Anterior cingulate cortex (tissue), 58 donors: ENCODE measurements at places on chromosomes 7 and 10.

DNA sequence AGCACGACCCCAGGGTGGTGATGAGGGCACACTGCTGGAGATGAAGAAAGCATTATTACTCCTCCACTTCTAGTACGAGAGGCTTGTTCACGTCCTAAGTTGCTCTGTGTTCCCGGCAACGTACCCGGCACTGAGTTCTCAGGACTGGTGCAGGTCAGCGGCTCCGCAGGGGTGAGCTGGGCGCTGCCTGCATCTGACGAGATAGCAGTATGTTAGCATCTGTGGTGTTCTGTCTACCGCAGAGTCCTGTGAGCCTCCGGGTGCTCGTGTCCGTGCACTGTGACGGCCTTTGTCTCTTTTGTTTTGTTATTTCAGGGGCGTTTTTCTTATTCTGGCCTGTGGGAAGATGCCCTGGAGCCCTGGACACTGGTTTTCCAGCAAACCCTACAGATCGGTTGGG lies 507.8 kb downstream of the DNAJB6 start:
- no peak for DNase-seq

GRCh38 chr7:27962273-27962672 lies 218.3 kb downstream of the JAZF1 start:
- no peak for DNase-seq

DNA sequence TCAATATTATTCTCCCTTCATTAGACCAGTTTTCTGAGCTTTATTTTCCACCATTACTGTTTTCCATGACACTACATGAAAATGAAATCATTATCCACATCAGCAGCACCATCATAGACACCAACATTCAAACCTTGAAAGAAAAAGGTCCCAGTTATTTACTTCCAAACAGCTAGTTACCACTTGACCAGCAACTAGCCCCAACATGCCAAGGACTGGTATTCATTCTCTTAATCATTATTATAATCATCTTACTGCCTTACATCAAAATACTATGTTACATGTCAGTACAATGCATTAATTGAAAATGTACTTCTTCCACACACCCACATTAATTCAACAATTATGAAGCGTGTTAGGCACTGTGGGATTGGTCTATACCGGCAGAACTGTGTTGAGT lies 199.4 kb downstream of the TSPAN12 start:
- DNase-seq, result no peak

DNA sequence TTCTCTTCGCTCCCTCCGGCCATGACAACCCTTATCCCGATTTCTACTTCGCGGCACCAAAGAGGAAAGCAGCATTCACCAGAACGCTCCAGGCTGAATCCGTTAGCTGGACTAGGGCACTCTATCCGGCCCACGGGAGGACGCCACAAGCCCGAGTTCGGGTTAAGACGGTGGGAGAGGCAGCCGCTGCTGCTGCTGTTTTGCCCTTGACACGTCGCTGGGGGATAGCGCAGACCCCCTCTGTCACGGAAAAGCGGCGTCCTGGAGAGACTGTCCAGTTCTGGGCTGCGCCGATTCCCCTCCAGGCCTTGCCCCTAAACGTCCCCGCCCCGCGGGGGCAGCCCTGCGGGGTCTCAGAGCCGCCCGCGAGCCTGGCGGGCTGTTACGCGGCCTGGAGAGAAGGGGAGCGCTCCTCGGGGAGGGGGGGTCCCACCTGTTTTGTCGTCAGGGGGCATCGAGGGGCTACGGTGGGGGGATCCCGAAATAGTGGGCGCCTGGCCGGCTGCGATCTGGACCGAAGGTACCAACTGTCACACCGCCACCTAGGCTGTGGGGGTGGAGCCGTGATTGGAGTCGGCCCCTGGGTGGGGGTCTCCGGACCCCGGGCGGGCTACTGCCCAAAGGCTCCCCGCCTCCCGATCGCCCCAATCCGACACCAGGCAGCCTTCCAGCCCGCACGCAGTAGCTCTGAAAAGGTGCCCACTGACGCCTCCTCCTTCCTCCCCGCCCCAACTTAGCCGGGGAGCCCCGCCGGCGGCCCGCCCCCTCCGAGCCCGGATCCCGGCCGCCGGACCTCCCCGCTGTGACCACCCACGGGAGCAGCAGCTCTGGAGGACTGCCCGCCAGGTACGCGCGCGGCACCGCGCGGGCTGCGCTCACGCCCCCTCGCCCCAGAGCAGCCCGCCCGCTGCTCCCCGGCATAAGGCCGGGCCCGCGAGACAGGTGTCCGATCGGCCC lies 772 bp downstream of the SGMS1 start:
- no peak for DNase-seq

DNA sequence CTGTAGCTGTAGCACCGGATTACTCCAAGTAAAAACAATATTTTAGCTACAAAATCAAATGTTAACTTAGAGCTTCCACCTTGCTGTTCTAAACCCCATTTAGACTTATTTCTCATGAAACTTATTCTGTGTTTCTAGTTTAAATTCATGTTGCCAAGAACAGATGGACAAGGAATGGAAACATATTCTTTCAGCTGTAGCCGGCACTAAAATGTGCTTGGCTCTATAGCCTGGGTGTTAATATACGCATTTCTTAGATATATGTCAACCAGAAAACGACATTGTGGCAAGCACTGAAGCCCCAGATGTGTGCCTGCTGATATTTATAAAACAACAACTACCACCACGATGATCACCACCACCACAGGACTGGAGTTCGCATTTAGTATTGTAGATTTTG lies 190.3 kb upstream of the ETV1 start:
- DNase-seq, result no peak

DNA sequence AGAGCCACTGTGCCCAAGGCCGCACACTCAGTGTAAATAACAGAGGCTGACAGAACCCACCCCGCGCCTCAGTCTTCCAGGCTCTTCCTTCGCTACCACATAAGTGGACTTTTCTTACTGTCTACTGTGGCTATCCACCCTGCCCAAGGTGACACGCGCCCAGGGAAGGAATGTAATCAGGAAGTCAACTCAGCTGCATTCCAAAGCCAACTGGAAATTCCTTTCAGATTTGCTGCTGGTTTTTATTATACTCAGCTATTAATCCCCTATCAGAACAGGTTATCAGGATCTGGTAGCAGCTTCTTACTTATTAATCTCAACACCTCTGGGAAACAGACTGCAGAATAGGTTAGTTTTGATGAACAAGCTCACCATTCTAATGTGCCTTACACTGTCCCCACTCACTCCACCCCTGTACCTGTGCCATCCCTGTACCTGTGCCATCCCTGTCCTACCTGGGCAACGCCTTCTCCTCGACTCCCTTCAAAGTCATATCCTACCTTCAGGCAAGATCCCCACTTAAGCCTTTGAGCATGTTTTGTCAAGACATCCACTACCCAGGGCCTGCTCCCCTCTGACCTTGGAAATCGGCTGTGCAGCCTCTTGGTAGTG lies 90.7 kb downstream of the NHLRC2 start:
- DNase-seq, result no peak

GRCh38 chr10:86651021-86651471 lies 3.3 kb upstream of the OPN4 start:
- DNase-seq, result no peak

- DNase-seq, result no peak
Observed at GRCh38 chr7:143385891-143386781, 5.0 kb downstream of the ZYX start.

- DNase-seq, result no peak
Observed at GRCh38 chr7:133313575-133313974, 60.7 kb downstream of the EXOC4 start.

DNA sequence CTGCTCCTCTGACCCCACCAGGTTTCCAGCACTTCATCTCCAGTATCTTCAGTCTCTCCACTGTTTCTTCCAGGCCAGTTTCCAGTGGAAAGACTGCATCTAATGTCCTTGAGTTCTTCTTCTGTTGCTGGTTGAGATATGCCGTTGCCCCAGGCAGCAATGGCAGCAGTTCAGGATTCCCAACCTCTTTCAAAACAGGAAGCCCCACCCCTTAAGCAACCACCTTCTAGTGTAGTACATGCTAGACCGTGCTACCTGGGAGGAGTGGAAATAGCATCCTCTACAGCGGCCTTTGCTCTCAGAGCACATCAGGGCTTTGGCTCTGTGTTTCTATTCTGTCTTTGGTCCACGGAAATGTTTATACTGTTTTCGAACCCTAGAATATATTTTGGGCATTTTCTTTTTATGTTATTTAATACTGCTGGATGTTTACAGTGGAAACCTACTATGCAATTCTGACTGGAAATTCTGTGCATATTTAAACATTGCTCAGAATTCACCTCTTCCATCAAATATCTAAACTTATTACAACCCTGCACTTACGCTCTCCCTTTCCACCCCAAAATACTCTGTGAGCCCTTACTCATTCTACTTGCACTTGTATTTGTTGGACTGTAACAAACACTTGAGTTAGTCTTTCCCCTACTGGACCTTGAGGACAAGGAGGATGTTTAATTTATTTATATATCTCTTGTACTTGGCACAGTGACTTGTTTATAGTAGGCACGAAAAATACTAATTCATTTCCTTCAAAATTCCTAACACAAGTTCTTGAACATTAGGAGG lies 8.5 kb upstream of the BPGM start:
- DNase-seq, result no peak

DNA sequence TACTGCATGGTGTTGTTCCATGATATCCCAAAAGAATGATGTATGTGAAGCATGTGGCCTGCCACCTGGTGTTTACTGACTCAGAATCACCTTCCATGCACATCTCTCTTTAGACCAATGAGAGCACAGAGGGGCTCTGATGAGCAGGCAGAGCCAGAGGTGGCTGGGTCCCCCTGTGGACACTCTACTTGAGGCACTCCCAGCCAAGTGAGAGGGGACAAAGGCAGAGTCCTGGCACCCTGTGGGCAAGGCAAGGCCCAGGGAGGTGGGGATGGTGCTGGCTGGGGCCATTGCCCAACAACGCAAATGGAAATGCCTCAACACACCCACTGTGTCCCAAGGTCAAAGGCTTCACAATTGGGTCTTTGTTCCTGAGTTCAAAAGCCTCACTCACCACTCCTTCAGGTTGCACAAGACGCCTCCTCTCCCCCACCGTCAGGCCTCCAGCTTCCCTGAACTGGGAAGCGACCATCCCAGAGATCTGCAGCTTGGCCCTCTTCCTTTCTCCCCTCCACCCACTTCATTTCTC lies 164.6 kb downstream of the NEURL1 start:
- no peak for DNase-seq

GRCh38 chr10:124027031-124027611 lies 66.3 kb downstream of the CHST15 start:
- no peak for DNase-seq
